ENCODE measurements at places on chromosomes 1 and 21.
A peak's percentile ranks its signal among the peaks of the same experiment; 100 is the strongest.

DNA sequence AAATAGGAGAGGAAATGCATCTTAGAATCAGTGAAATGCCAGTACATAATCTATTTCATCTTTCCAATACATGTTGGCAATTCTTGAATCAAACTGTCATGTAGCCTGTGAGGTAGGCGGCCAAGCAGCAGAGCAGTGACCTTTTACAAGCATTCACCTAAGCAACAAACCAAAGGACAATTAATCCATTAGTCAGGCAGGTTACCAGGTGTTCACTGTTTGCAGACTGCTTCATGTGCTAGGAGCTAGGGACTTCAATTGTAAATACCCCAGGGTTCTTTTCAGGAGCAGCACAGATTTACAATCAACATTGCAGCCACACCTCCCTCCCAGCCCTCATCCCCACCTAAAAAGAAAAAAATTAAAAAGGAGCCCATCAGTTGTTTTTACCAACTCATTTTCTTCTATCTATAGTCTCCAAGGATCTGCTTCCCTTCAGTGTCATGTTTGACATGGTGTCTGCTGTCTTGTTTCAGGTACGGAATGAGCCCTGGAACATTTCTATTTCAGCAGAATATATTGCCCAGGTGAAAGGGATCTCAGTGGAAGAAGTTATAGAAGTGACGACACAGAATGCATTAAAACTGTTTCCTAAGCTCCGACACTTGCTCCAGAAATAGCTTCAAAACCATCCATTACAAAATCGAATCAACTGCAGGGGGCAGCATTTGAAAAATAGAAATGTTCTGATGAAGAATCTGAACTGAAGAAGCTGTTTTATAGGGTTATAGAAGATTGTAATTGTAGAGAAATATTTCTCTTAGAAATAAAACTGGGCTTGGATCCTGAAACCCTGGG lies 23.0 kb downstream of the TATDN3 start:
- DNase-seq, result no peak

DNA sequence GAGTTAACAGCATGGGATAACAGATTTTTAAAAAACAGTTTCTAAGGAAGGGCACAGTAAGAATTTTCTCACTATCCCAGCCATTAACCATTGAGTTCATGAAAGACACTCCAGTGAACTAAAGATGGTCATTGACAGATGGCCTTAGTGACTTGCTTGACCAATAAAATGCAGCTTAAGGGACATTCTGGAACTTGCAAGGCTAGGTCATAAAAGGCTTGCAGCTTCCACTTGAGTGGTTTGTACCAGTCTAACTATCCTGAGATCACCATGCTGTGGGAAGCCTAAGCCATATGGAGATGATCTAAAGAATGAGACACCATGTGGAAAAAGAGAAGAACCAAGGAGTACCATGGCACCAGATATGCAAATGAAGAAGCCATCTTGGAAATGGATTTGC lies 37.9 kb upstream of the MUTYH start:
- no peak for DNase-seq

DNA sequence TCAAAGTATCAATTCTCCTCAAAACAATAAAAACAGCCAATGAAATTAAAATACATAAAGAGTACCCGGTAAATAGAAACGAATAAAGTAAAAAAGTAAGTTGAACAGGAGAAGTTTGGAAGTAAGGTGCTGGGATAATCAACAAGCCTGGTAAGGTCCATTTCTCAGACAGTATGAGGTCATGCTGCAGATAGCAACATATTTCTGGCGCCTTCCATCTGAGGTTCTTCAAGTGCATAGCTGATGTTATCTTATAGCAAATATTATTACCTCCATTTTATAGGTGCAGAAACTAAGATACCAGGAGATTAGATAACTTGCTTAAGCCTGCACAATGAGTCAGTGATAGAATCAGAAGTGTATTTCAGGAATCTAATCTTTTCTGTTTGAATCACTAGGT lies 23.7 kb upstream of the CEP350 start:
- no peak for DNase-seq

- DNase-seq, result no peak
Observed at GRCh38 chr21:31310750-31311149, 33.3 kb downstream of the TIAM1 start.

- DNase-seq, result peak; percentile 55
Observed at GRCh38 chr1:77533660-77534305, 148.7 kb downstream of the ZZZ3 start.

DNA sequence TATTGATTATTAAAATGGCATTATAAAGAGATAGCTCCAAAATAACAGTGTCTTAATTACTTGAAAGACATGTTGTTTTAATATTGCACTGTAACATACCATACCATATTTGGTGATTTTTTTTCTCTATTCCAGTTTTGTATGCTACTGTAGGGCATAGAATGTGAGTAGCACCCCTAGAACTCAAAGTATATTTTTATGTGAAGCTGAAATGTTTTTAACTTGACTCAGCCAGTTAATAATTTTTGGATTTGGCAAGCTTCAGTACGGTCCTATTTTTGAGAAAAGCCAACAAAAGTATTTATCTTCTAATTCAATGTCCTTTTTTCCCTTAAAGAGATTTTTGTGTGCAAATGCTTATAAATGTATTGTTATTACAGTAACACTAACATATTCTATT lies 593.8 kb downstream of the USP25 start:
- DNase-seq, result no peak

GRCh38 chr1:170203693-170204092 lies 57.9 kb downstream of the NTMT2 start:
- DNase-seq, result no peak

GRCh38 chr1:197441999-197442414 lies 174.0 kb downstream of the CRB1 start:
- no peak for DNase-seq

- DNase-seq, result no peak
Observed at GRCh38 chr21:15130751-15131150, 66.0 kb upstream of the NRIP1 start.

DNA sequence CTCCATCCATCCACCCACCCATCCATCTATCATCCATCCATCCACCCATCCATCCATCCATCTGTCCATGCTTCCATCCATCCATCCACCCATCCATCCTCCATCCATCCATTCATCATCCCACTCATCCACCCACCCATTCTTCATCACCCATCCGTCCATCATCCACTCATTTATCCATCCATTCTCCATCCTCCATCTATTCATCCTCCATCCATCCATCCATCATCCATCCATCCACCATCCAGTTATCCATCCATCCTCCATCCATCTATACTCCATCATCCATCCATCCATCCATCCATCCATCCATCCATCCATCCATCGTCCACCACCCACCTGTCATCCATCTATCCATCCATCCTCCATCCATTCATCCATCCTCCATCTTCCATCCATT lies 32.1 kb upstream of the ACTRT2 start:
- no peak for DNase-seq

DNA sequence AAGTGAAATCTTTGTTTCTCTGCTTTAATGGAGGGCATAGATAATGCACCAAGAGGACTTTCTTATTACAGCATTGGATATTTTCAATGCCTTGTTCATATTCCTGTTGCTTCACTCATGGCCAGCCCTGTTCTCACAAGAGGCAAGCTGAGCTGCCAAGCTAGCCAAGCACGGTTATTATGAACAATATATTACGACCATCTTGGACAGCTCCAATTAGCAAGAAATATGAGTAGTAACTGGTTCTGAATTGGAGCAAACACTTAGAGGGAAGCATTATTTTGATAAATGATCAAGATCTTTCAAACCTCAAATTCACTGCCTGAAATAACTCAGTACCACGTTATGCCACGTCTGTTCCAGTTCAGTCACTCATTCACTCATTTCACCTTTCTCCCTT lies 159.8 kb downstream of the SETD4 start:
- DNase-seq, result no peak

GRCh38 chr1:14970115-14970798 lies 183.3 kb upstream of the TMEM51 start:
- peak; percentile 94 for DNase-seq

GRCh38 chr1:213979751-213980586 lies 7.8 kb upstream of the PROX1 start:
- no peak for DNase-seq

- no peak for DNase-seq
Observed at GRCh38 chr1:12574757-12575139, 43.3 kb downstream of the DHRS3 start.

DNA sequence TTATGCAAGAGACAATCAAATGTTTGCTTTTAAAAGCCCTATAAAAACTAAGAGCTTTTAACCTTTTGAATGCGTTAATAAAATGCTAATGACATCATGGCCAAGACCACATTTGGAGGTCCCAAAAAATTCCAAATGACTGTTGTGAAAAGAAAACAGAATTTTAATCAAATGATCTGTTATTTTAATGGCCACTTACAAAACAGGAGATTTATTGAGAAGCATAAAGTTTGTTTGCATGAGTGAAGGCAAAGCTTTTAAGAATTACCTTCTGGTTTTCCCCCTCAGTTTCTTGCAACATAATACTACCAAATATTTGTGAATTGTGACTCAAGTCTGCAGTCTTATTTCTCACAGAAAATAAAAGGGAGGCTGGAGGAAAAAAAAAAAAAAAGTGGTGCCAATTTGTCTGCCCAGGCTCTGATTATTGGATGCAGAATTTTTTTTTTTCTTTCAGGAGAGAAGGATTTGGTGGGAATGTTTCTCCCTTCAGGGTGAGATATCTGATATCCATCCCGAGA lies 60.7 kb downstream of the GORAB start:
- DNase-seq, result no peak

DNA sequence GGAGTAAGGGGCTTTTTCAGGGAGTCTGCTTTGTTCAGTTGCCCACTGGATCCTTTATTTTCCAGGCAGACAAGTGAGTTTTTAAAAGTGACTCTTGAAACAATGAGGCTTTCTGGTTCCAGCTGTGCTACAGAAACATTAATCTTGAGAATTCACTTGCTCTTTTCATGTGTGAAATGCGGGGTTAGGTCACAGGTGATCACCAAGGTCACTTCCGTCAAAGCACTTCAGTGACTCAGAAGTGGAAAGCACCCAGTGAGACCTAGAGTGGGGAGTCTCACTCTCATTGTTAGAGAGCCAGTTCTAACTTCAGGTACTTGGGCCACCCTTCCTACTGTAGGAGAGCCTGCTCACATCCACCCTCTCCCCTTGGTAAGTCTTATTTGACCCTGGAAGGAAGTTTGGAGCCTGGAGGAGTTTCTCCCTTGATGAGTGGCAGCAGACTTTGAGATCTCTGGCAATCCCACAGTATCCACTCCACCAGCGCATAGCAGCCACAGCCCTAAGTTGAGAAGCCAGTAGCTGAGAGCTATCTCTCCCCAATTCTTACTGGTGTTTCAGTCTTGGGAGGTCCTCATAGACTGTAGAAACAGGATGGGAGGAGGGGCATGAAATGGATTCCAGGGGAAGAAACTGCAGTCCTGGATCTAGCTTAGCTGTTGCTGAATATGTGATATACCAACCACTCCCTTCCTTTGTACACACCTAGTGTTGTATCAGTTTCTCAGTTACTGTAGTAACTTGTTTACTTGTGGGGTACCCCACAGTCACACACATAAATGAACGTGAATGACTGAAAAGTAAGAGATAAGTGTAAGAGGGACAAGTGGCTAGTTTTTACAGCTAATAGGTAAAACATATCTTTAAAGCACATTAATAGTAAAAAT lies 3.1 kb downstream of the TACSTD2 start:
- DNase-seq, result no peak
